Type B pancreatic cell (in vitro differentiated cells): ENCODE measurements at places on chromosomes 1 and 21.

DNA sequence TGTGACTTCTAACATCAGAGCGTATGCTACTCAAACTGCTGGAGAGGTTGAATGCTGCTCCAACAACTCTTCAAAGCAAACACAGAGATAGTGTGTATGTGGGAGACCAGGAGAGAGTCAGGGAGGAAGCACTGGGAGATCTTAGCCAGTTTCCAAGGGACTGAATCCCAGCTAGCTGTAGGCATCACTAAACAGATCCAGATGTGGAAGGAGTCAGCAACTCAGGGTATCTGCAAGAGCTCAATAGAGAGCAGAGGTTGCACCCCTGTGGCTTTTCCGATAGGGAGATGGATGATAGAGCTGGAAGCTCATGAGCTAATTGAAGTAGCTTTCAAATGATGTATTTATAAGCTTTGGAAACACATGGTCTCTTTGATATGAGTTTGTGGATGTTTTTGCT is 168.9 kb upstream of the HOOK1 start:
- DNase-seq, result no peak

- DNase-seq, result no peak
Measured at GRCh38 chr1:155011004-155011416, 8.4 kb downstream of the ZBTB7B start.

DNA sequence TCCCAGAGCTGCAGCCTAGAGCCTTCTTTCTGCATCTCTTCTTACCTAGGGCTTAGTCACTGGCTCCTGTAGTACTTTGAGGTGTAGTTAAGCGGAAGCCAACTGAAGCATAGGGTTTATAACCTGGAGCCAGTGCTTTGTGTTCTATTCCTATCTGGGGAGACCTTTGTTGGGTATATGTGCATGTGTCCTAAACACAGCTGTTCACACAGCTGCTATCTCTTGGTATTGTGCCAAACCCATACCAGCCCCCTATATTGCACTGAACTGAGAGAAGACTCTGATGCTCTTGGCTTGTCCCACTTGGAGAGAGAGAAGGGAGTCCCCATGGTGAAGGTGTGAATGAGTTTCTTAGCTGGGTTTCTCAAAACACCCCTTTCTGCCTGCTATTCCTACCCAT is 17.2 kb upstream of the NFASC start:
- no peak for DNase-seq

- DNase-seq, result no peak
Measured at GRCh38 chr1:217027403-217028080, 304.3 kb upstream of the ESRRG start.

DNA sequence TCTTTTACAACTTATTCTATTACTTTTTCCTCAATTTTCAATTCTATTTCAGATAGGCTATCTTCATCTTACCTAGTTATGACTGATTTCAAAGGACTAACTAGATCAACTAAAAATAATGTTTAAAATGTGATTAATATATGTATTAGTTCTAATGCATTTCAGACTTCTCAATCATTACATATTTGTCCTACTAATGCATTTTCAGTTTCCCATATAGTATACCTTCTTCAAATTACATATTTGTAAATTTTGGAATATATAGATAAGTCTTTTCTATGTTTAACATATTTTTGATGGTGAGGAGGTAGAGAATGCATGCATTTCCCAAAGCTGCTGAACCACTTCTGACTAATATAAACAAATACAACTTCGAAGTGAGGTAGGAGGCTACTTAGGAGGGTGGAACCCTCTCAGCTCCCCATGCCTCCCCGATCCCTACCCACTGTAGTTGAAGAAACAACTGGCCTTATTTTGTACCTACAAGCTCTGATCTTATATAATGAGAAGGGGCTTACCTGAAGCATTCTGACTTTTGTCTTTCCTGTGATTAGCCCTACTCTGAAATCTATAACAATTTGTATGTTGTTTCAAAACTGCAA is 1.7 kb downstream of the TRMT1L start:
- no peak for DNase-seq
